Upper lobe of left lung (tissue), 6 donors: ENCODE measurements at places on chromosomes 2 and 18. TPM values are rescaled to one million over a fixed set of nuclear protein-coding genes. Genes with fewer than 3 reads are reported as not detected.

GRCh38 chr18:33467531-33467930 is 27.0 kb upstream of the CCDC178 start:
- H3K27ac ChIP-seq = no peak overlapping the region
- H3K4me1 ChIP-seq = no peaks in the 10 kb centered on the region
- no peaks in the 10 kb centered on the region for H3K36me3 ChIP-seq
- H3K27me3 ChIP-seq = no peaks in the 10 kb centered on the region

The C2orf78 gene
- total RNA-seq = not detected

DNA sequence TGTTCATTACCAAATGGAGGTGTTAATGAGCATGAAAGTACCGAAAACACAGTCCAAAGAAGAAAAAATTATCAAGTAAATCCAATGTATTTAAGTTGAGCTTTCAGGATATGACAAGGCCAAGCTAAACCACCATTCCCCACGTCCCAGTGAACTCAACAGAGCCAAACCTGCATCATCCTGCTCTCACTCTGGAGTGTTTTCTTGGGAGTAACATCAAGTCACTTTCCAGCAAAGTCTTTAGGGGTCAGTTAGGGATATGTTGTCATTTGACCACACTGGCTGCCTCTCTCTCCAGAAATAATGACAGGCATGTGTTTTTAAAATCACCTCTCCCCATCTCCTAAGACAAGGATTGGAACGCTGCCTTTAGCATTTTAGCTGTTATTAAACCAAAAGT is 140.5 kb downstream of the SRBD1 start:
- no peak for DNase-seq
- no peaks in the 10 kb centered on the region for H3K36me3 ChIP-seq
- H3K27ac ChIP-seq = no peak overlapping the region

The IL1R2 gene
- 46.7 TPM for total RNA-seq

GRCh38 chr2:217559084-217559483 is 443.7 kb downstream of the TNS1 start:
- no peak overlapping the region for H3K27ac ChIP-seq
- H3K4me3 ChIP-seq = no peak overlapping the region
- no peaks in the 10 kb centered on the region for H3K27me3 ChIP-seq
- DNase-seq = no peak

The POMC gene
- 3.0 TPM for total RNA-seq

The AQP12B gene
- total RNA-seq = not detected

The CXCR4 gene
- 71.2 TPM for total RNA-seq

DNA sequence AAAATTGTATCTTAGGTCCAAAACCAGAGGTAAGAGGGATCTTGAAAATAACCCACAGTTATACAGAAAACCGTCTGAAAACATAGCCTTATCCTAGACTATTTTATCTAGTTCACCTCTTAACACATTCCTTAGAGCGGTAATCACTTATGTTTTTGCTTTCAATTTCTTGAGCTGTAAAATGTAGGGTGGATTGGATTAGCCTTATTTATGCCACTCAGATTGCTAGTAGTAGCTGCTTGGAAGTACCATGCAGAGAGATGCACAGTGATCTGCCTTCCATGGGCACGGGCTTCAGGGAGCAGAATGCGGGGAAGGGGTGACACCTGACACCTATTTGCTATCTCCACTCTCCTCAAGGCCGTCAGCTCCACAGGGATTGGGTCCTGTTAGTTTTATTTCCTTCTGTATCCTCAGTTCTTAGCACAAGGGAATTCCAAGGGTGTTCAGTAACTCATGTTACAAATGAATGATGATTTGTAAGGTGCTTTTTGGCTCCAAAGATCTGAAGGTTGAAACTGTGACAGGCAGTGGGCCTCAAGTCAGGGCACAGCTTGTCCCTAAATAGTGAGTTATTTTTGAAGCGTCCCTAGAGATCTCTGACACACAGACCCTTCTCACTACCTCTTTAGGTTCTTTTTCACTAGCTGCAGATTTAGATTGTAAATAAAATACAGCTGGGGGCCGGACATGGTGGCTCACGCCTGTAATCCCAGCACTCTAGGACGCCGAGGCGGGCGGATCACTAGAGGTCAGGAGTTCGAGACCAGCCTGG is 64.0 kb upstream of the PMAIP1 start:
- no peak overlapping the region for H3K27ac ChIP-seq
- no peaks in the 10 kb centered on the region for H3K36me3 ChIP-seq
- H3K4me3 ChIP-seq = no peak overlapping the region
- no peaks in the 10 kb centered on the region for H3K4me1 ChIP-seq

- H3K36me3 ChIP-seq = no peaks in the 10 kb centered on the region
- H3K4me3 ChIP-seq = no peak overlapping the region
- H3K27me3 ChIP-seq = no peaks in the 10 kb centered on the region
- DNase-seq = no peak
- H3K27ac ChIP-seq = no peak overlapping the region
Measured at GRCh38 chr2:233026198-233026813, 6.2 kb upstream of the NEU2 start.

- H3K27ac ChIP-seq = peak overlapping the region; percentile 81
- no peak for DNase-seq
Measured at GRCh38 chr18:35289293-35289692, 736 bp downstream of the ZSCAN30 start.

The DIS3L2 gene
- 65.9 TPM for total RNA-seq

The ITGB6 gene
- total RNA-seq = 52.6 TPM

The HEATR5B gene
- total RNA-seq = 24.3 TPM

GRCh38 chr2:145018502-145018901 is 498.6 kb upstream of the ZEB2 start:
- H3K27ac ChIP-seq = no peak overlapping the region
- H3K4me1 ChIP-seq = no peaks in the 10 kb centered on the region
- no peaks in the 10 kb centered on the region for H3K36me3 ChIP-seq
- no peaks in the 10 kb centered on the region for H3K27me3 ChIP-seq

GRCh38 chr2:56202381-56203121 is 18.8 kb downstream of the CCDC85A start:
- H3K27ac ChIP-seq = no peak overlapping the region
- no peaks in the 10 kb centered on the region for H3K27me3 ChIP-seq
- H3K36me3 ChIP-seq = no peaks in the 10 kb centered on the region
- no peak overlapping the region for H3K4me3 ChIP-seq
- peaks cover 3% of the 10 kb centered on the region for H3K4me1 ChIP-seq

- no peaks in the 10 kb centered on the region for H3K36me3 ChIP-seq
- H3K27me3 ChIP-seq = no peaks in the 10 kb centered on the region
- peaks cover 6% of the 10 kb centered on the region for H3K4me1 ChIP-seq
- H3K27ac ChIP-seq = no peak overlapping the region
- DNase-seq = no peak
- no peak overlapping the region for H3K4me3 ChIP-seq
Measured at GRCh38 chr2:240605867-240606743, 19.2 kb upstream of the GPR35 start.

- no peak overlapping the region for H3K4me3 ChIP-seq
- DNase-seq = no peak
- H3K4me1 ChIP-seq = peaks cover 8% of the 10 kb centered on the region
Measured at GRCh38 chr2:200742426-200742825, 69.3 kb upstream of the BZW1 start.

GRCh38 chr2:159637988-159638501 is 21.7 kb upstream of the BAZ2B start:
- no peaks in the 10 kb centered on the region for H3K4me1 ChIP-seq
- no peak for DNase-seq
- H3K4me3 ChIP-seq = no peak overlapping the region
- H3K36me3 ChIP-seq = no peaks in the 10 kb centered on the region

The COLEC12 gene
- 29.3 TPM for total RNA-seq

DNA sequence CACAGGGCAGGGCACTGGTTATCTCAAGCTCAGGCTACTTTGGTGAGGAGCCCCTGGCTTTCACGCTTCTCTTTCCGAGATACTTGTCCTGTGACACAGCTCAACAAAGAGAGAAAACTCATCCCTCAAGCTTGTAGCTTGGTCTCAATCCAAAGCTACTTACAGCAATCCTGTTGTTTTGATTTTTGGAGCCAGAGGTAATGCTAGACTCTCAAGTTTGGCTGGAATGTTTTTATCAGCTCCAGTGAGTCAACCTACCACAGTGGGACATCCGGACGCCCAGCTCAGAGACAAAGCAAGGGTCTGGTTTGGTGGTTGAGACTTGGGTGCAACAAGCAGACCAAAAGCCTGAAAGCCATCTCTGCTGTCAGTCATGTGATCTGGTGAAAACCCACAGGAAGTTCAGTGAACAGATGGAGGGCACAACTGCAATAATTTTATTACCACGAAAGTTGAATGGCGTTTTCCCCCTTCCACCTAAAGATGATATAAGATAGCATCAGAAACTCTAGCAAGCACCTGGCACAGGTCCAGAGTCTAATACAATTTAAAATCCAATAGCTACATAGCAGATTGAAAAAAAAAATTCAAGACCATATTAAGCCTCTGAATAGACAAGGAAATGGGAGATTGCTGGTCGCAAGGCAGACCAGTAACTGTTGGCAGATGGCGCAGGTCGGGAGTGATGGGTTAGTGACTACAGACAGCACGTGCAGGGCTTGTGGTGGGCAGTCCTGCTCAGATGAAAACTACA is 102.3 kb upstream of the SMAD7 start:
- H3K4me3 ChIP-seq = no peak overlapping the region
- peaks cover 7% of the 10 kb centered on the region for H3K4me1 ChIP-seq
- H3K27me3 ChIP-seq = no peaks in the 10 kb centered on the region

DNA sequence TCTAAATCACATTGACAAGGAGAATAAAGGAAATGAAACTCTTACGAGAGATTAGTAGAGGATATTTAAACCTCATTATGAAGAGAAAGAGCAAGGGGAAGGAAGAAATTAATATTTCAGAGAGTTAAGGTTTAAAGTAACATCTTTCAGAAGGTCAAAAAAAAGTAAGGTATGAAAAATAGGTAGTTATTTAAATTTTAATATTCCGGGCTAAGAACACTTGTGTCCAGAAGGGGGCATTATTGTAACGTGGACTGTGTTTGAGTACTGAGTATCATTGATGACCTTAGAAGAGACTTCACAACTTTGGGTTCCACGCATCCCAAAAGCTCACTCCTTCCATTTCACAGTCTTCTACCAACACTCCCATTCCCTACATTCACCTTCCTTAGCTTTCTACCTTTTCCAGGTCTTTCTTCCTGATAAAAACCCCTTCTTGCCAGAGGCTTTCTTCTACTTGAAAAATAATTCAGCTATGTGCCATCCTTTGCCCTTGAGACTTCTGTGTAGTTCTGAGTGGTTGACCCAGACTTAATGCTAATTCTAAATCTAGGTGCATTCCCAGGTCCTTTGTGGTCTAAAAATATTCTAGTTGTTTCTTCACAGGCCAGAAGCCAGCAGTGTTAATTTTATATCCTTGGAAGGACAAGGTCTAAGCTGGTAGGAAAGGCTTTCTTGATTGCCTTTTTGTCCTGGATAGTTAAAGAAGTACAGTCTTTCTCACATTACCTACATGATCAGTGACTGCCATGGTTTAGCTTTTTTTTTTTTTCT is 16.5 kb downstream of the DYNC1I2 start:
- no peaks in the 10 kb centered on the region for H3K4me1 ChIP-seq
- H3K27ac ChIP-seq = no peak overlapping the region
- H3K4me3 ChIP-seq = no peak overlapping the region
- H3K36me3 ChIP-seq = no peaks in the 10 kb centered on the region
- no peak for DNase-seq
- H3K27me3 ChIP-seq = no peaks in the 10 kb centered on the region

The DSG1 gene
- total RNA-seq = not detected

DNA sequence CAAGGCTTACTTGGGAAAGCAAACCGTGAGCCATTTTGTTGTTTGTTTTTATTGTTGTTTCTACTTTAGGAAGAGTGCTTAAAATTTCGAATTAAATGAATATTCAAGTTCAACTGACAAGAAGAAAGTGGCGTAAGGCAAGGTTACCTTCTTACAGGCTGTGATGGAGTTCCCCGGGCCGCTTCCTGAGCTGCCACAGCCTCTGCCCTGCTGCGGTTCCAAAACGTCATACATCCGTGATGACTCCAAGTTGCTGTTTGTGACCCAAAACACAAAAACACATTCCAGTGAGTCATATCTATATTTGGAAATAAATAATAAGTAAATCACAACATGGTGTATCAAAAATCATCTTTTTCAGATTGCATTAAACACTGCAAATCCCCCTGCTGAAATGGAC is 49.7 kb downstream of the SPHKAP start:
- H3K36me3 ChIP-seq = no peaks in the 10 kb centered on the region
- no peak overlapping the region for H3K27ac ChIP-seq
- H3K27me3 ChIP-seq = no peaks in the 10 kb centered on the region
- no peaks in the 10 kb centered on the region for H3K4me1 ChIP-seq
- DNase-seq = no peak

- H3K27me3 ChIP-seq = no peaks in the 10 kb centered on the region
- H3K4me1 ChIP-seq = no peaks in the 10 kb centered on the region
- no peaks in the 10 kb centered on the region for H3K36me3 ChIP-seq
- no peak for DNase-seq
Measured at GRCh38 chr2:180625006-180625844, 355.2 kb upstream of the UBE2E3 start.

- H3K27ac ChIP-seq = no peak overlapping the region
- H3K27me3 ChIP-seq = no peaks in the 10 kb centered on the region
- no peak overlapping the region for H3K4me3 ChIP-seq
- H3K36me3 ChIP-seq = peaks cover 31% of the 10 kb centered on the region
- peak; percentile 52 for DNase-seq
- no peaks in the 10 kb centered on the region for H3K4me1 ChIP-seq
Measured at GRCh38 chr2:121348128-121348740, 63.2 kb upstream of the TFCP2L1 start.

The ASB18 gene
- total RNA-seq = not detected

DNA sequence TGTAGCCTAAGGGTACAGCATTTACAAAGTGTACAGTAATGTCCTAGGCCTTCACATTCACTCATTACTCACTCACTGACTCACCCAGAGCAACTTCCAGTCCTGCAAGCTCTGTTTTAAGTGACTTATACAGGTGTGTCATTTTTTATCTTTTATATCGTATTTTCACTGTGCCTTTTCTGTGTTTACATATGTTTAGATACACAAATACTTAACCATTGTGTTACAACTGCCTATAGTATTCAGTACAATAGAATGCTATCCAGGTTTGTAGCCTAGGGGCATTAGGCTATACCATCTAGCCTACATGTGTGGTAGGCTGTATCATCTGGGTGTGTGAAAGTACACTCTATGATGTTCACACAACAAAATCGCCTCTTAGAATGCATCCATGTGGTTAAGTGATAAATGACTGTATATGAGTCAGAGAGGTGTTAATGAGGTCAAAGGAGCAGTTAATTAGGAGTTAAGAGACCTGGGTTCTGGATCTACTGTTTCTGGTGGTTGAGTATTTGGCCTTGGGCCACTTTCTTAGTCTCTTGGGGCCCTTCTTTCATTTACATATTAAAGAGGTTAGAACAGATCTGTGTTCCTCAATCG is 149.1 kb downstream of the GREB1L start:
- DNase-seq = no peak
- H3K27ac ChIP-seq = no peak overlapping the region
- H3K4me1 ChIP-seq = no peaks in the 10 kb centered on the region
- H3K4me3 ChIP-seq = no peak overlapping the region
- no peaks in the 10 kb centered on the region for H3K27me3 ChIP-seq

The NDUFS1 gene
- 30.4 TPM for total RNA-seq
